ENCODE measurements at places on chromosomes 11 and 22.
A peak's percentile ranks its signal among the peaks of the same experiment; 100 is the strongest.

GRCh38 chr22:46518038-46518437 is 19.4 kb downstream of the CELSR1 start:
- no peak for DNase-seq

- no peak for DNase-seq
These were observed 81.9 kb upstream of the PICALM start for GRCh38 chr11:86150847-86151173.

GRCh38 chr11:29564486-29564885 is 452.3 kb downstream of the KCNA4 start:
- DNase-seq: no peak

DNA sequence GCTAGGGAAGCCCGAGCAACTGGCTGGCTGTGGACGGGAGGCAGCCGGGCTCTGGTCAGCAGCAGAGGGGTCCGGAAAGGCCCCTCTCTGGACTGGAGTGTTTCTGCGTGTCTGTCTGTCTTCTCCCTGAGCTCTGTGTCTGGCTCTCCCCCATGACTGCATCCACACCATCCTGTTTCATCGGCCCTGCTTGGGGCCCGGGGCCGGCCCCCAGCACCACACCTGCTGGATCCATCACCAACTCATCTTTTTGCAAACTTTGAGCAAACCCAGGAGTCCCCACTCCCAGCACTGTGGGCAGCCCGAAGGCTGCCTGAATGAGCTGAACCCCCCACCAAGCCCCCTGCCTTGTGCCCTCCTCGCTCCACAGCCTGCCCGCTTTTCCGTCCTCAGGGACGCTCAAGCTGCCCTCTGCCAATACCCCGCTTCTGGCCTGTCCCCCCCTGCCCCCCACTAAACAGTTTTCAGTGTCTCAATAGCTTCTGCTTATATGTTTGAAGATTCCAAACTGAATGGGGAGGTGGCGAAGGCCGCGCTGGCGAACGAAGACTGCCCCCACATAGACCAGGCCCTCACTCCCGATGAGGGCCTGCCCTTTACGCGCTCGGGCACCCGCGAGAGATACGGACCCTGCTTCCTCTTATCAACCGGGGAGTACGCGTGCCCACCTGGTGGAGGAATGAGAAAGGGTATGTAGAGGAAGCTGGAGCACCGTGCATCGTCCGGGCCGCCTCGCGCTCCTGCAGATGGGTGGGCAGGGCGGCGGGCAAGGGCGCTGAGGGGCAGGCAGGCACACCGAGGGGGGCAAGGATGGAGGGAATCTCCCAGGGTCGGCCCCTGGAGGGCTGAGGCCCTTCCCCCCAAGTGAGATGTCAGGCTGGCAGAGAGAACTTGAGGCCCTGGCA is 44.6 kb downstream of the KCNC1 start:
- DNase-seq: no peak

DNA sequence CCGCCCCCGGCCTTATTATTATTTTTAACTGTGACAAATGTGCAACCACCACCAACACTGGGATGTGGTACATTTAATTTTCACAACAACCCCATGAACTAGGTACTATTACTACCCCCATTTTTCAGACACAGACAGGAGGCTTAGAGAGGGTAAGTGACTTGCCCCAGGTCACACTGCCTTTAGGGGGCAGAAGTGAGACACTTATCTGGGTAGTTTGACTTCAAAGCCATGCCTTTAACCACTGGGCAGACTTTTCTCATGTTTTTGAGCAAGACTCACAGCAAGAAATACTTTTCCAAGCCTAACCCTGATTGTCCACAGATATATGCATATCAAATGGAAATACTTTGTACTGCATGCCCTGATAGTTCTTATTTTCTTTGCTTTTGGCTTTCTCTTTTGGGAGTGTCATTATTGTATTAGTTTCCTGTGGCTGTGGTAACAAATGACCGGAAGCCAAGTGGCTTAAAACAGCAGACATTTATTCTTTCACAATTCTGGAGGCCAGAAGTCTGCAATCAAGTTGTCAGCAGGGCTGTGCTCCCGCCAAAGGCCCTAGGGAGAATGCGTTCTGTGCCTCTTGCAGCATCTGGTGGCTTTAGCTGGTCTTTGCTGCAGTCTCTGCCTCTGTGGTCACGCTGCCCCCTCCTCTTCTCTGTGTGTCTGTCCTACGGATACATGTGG is 110.8 kb downstream of the GRIK4 start:
- DNase-seq: no peak

DNA sequence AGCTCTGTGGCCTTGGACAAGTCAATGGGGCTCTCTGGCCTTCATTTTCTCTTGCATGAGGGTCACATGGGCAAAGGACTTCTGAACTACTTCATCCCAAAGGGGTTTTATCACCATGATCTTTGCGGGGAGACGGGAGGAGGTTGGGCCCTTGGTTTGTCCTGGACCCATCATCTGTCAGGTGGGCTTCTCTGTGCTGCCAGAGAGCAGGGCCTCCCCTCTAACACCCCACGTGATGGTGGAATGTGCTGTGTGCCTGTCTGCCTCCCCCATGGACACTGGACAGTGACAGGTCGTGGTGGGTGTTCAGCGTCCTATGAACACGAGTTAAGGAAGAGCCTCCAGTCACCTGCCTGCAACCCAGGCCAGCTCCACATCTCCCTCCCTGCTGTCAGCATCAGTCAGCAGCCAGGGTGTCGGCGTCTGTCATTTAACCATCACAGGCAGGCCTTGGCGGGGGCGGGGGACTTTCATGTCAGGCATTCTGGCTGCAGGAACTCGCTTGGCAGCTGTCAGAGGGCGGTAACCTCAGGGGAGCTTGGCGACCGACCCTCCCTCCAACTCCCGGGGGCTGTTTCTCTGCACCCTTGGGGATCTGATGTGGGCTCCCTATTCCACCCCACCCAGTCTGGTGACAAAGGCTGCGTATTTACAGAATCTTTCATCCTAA is 2.6 kb upstream of the SUN2 start:
- DNase-seq: no peak

DNA sequence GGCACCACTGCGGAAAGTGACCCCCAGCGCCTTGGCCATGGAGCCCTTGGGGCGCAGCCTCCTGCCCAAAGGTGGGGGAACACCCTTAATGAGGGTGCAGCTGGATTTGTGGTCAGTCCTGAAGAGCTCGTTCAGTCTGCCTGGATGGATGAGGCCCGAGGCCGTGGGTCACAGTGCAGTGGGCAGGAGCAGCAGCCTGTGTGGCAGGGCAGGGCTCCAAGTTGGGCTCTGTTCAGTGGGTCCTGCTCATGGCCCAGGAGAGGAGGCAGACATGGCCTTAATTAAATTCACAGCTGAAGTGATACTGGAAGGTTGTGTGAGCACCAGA is 33.3 kb downstream of the FAM83F start:
- DNase-seq: no peak

GRCh38 chr11:58900479-58901420 is 38.5 kb upstream of the GLYATL1 start:
- DNase-seq: peak; percentile 46

DNA sequence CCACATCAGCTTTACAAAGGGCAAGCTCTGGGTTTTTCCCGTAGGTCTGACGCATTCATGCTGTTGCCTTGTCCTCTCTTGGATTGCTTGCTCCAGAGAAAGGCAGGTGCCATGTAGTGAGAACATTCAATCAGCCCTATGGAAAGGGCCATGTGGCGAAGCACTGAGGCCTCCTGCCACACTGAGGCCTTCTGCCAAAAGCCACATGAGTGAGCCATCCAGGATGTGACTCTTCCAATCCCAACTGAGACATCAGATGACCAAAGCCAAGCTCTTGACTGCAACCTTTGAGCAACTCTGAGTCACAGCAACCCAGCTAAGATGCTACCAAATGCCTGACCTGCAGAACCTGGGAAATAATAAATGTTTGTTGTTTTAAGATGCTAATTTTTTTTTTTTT is 9.0 kb upstream of the PANX3 start:
- no peak for DNase-seq

GRCh38 chr11:35876786-35877185 is 67.1 kb upstream of the LDLRAD3 start:
- DNase-seq: no peak

- DNase-seq: no peak
These were observed 24.8 kb upstream of the FNBP4 start for GRCh38 chr11:47791774-47792430.

DNA sequence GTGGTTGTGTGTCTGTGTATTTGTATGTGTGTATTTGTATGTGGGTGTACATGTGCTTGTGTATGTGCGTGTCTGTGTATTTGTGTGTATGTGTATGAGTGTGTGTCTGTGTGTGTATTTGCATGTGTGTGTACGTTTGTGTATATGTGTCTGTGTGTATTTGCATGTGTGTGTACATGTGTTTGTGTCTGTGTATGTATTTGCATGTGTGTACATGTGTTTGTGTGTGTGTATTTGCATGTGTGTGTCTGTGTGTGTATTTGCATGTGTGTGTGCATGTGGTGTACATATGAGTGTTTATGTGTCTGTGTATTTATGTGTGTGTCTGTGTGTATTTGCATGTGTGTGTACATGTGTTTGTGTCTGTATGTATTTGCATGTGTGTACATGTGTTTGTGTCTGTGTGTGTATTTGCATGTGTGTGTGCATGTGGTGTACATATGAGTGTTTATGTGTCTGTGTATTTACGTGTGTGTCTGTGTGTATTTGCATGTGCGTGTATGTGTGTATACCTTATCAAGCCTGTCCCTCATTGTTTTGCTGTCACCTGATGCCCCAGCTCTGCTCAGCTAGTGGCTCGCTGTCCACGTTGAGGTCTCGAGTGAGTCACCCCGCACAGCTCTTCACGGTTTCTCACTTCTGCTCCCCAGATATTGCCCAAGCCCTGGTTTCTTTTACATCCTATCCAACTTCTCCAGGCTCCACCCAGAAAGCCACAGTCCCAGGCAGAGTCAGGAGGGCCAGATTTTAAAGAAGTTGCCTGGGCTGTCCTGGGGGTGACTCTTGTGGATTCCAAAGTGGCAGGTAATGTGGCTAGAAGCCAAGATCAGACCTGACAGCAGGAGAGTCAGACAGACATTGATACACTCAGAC is 15.2 kb downstream of the MB start:
- peak; percentile 55 for DNase-seq

- DNase-seq: no peak
These were observed 7.2 kb downstream of the MTNR1B start for GRCh38 chr11:92976681-92977080.

GRCh38 chr22:34243023-34243422 is 322.7 kb upstream of the LARGE1 start:
- no peak for DNase-seq

Measured in AG09309 (cell line).